Suppressor macrophage (primary cell): ENCODE measurements at places on chromosomes 6 and 20.
A peak's percentile ranks its signal among the peaks of the same experiment; 100 is the strongest.

DNA sequence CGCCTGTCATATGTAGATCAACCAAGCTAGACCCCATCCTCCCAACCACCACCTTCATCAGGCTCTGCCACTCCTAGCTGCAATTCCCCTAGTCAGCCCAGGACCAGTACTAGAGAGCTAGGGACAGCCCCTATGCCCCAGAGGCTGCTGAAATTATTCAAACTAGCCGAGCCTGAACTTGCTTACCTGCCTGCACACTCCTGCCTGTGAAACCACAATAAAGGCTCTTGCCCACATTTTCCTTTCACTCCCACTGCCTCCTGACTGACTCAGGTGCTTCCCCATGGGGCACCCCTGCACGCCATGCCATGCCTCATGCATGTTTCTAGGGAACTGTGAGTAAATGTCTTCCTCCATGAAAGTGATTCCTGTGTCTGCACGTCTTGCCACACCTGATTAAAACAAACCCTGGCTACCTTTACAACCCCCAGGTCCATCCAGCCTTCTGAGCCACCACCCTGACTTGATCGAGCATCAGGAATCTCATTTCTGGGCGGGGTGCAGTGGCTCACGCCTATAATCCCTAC lies 66.5 kb upstream of the IER3 start:
- DNase-seq: no peak

DNA sequence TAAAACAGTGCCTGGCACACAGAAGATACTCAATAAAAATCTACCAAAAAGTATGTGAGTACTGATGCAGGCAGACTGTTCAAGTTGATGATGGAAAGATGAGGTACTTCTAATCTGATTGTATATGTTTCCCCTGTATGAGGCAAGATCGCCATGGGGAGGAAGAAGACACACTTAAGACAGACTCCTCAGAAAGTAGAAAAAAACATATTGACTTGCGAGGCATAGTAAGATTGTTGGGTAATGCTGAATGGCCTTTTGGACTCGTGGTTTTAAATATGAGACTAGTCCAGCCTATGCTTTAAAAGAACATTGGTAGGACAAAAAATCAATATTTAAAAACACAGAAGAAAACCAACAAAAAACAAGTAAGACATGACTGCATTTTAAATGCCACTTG lies 72.6 kb downstream of the SHPRH start:
- DNase-seq: peak; percentile 4

DNA sequence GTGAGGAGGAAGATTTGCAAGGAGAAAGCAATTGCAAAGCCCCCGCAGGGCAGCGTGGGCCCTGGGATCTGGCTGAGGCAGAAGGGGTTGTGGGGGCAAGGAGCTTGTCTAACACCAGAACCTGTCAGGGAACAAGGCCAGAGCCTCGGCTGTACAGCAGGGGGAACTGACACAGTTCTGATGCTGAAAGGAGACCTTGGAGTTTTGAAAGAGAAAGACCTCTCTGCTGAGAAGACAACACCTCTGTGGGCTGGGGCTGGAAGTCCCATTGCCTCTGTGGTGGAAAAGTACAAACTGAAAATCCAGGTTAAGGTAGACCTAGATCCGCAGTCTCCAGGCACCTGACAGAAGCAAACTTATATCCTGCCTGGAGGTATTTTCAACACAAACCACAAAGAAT lies 86.9 kb upstream of the CST7 start:
- no peak for DNase-seq

- no peak for DNase-seq
Measured at GRCh38 chr20:64003960-64004725, 23.2 kb downstream of the PRPF6 start.

GRCh38 chr6:131877999-131878789 lies 70.4 kb downstream of the ENPP1 start:
- peak; percentile 13 for DNase-seq

- DNase-seq: peak; percentile 2
Measured at GRCh38 chr6:130500693-130501092, 134.9 kb downstream of the TMEM200A start.

- no peak for DNase-seq
Measured at GRCh38 chr6:125537090-125537489, 212.3 kb upstream of the HEY2 start.

DNA sequence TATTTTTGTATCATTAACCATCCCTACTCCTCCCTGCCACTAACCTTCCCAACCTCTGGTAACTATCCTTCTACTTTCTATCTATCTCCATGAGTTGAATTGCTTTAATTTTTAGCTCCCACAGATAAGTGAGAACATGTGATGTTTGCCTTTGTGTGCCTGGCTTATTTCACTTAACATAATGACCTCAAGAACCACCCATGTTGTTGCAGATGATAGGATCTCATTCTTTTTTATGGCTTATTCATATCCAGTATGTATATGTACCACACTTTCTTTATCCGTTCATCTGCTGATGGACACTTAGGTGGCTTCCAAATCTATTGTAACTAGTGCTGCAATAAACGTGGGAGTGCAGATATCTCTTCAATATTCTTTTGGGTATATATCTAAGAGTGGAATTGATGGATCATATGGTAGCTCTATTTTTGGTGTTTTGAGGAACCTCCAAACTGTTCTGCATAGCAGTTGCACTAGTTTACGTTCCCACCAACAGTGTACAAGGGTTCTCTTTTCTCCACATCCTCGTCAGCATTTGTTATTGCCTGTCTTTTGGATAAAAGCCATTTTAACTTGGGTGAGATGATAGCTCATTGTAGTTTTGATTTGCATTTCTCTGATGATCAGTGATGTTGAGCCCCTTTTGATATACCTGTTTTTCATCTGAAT lies 201.4 kb downstream of the ARHGAP18 start:
- DNase-seq: peak; percentile 15

- DNase-seq: no peak
Measured at GRCh38 chr6:110517601-110518281, 41.3 kb upstream of the SLC22A16 start.

DNA sequence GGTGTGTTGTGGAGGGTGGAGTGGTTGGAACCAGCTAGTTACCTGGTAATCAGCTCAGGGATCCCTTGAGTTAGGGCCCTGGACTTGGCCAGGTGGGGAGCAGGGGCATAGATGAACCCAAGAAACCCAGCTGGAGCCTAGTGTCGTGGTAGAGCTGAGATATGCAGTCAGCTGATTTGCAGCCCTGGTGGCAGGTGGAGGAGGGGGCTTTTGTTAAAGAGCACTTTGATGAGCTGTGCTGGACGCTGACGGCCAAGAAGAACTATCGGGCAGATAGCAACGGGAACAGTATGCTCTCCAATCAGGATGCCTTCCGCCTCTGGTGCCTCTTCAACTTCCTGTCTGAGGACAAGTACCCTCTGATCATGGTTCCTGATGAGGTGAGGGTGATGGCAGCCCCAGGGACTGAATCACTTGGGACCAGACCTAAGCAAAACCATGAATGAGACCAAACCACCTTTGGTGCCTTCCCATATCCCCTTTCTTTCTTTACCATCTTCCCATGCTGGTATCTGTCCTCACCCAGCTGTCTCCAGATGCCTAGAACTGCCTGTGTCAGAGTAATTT lies 12.7 kb downstream of the DEF6 start:
- DNase-seq: peak; percentile 26

- DNase-seq: no peak
Measured at GRCh38 chr6:56364827-56365339, 117.5 kb upstream of the COL21A1 start.

DNA sequence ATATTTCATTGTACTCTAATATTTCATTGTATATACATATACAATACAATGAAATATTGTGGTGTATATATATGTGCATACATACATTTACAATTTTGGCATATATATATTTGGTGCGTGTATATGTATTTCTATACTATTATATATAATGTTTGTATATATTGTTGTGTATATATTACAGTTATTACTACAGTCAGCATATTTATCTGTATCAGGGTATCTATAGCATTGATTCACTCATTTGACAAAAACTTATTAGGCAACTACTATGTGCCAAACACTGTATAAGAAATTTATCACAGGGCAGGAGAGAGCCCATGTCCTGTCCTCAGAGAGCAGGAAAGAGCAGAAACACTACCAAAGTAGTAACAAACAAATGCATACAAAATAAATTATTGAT lies 910.6 kb downstream of the QKI start:
- no peak for DNase-seq

- no peak for DNase-seq
Measured at GRCh38 chr20:62259294-62259565, 20.9 kb downstream of the OSBPL2 start.
